Fibroblast of skin of abdomen (primary cell): ENCODE measurements at places on chromosomes 7 and 10.

GRCh38 chr10:23433701-23434100, 5.2 kb upstream of the OTUD1 start:
- no peak for DNase-seq

GRCh38 chr7:68245688-68246087, 1249.1 kb downstream of the TYW1 start:
- DNase-seq: peak; percentile 94

DNA sequence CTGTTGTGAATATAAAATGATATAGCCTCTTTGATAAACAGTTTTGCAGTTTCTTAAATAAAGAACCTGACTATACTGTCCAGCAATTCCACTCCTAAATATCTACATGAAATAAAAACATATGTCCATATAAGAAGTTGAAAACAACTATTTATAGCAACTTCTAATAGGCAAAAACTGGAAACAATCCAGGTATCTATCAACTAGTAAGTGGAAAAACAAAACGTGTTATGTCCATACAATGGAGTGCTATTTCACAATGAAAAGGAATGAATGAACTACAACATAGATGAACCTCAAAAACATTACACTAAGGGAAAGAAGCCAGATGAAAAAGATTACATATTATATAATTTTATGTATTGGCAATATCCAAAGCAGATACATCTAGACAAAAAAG, 268.9 kb downstream of the CSTF2T start:
- no peak for DNase-seq

GRCh38 chr10:94085766-94086437, 92.2 kb downstream of the PLCE1 start:
- no peak for DNase-seq

- DNase-seq: no peak
Measured at GRCh38 chr10:121268363-121268762, 329.9 kb downstream of the FGFR2 start.

- no peak for DNase-seq
Measured at GRCh38 chr7:146606628-146607027, 490.0 kb downstream of the CNTNAP2 start.

- no peak for DNase-seq
Measured at GRCh38 chr7:45157653-45158401, at the start of gene RAMP3. Gene RAMP3, plus strand, starts transcription at chr7:45157791. Its CDS starts 38 bp downstream, at chr7:45157829.

DNA sequence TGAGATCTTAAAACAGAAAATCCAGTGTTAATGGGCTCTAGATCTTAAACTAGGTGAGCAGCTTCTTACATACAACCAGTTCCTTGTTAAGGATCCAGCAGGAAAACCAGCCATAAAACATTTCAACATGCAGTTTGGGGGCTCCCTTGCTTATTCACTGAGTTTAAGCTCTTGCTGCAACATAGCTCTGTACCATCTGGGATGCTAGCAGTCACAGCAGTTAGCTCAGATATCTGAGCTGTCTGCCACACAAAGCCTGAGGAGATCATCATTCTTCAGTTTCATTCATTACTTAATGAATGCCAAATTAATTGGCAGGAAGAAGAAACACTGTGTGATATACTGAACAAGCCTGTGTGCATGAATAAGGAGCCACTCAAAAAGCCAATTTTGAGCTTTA, 62.8 kb downstream of the PODXL start:
- peak; percentile 45 for DNase-seq

GRCh38 chr7:91826377-91826776, 54.1 kb downstream of the MTERF1 start:
- peak; percentile 71 for DNase-seq

GRCh38 chr10:77744245-77744644, 106.6 kb upstream of the KCNMA1 start:
- DNase-seq: no peak

GRCh38 chr10:16923309-16923708, 106.1 kb upstream of the RSU1 start:
- no peak for DNase-seq

GRCh38 chr10:115063701-115064658, 29.2 kb upstream of the ATRNL1 start:
- DNase-seq: peak; percentile 83

DNA sequence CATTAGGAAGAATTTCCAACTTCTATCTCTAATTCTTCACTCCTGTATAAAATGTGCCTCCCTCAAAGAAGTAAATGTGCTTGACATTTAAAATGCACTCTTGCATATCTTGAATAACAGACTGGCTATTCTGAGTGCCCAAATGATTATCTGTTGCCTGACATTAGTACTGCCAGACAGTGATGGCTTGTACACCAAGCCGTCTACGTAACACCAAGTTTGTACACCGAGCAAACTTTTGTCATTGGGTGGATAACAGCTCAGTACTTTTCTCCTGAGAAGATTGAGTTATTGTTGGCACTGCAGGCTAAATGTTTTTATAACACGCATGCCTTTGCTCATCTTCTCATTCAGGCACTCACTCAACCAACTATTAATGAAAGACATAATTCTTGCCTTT, 137.2 kb downstream of the DOCK4 start:
- no peak for DNase-seq

GRCh38 chr10:6669269-6669859, 89.3 kb upstream of the PRKCQ start:
- peak; percentile 45 for DNase-seq
